Forelimb muscle (tissue), 1 donor: ENCODE measurements at places on chromosomes 4 and X.
A peak's percentile ranks its signal among the peaks of the same experiment; 100 is the strongest.

- DNase-seq = peak; percentile 76
Measured at GRCh38 chr4:157992038-157992705, 180.7 kb downstream of the GASK1B start.

DNA sequence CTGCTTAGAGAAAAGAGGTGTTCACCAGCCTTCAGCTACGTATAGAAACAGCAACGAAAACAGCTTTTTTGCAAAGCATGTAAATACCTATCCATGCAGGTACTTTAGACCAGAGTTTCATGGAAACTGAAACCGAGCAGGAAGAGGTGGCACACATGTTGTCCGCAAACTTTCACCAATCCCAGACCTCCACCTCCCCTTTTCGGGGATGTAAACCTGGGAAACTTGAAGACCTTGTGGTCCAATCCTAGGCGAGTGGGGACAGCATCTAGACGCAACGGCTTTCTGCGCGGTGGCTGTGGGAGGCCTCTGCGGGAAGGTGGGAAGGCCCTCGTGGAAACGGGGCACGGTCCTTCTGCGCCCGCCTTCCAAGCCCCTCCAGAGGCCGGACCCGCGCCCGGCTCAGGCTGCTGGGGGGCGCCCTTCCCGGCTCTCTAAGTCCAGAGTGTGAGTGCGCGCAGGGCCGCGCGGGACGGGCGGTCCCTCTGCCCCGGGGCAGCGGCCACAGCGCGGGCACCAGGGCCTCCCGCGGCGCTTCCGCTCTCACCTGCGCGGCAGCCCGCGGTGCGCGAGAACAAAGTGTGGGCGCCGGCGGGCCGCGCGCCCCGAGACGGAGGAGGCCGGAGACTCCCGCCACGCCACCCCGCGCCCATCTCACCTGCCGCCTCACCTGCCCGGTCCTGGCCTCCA lies 830 bp upstream of the SHROOM2 start:
- DNase-seq = no peak

- no peak for DNase-seq
Measured at GRCh38 chrX:1165535-1166196, 46.8 kb downstream of the CRLF2 start.

DNA sequence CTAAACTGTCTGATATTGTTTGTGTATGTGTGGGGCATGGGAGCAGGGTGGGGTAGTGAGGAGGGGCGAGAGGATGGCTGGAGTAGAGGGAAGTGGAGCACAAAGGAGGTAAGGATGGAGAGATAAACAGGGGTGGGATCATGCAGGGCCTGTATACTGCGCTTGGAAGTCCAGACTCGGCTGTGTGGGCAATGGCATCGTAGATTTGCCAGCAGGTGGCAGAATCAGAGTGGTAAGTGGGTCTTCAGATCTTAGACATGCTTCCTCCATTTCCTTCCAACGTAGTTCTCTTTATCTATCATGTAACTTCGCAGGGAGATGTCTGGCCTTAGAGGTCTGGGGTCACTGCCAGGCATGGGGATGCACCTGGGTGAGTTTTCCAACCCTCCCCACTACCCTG lies 155.5 kb downstream of the PDGFRA start:
- no peak for DNase-seq

- DNase-seq = no peak
Measured at GRCh38 chr4:23035521-23036056, 342.9 kb downstream of the GBA3 start.

DNA sequence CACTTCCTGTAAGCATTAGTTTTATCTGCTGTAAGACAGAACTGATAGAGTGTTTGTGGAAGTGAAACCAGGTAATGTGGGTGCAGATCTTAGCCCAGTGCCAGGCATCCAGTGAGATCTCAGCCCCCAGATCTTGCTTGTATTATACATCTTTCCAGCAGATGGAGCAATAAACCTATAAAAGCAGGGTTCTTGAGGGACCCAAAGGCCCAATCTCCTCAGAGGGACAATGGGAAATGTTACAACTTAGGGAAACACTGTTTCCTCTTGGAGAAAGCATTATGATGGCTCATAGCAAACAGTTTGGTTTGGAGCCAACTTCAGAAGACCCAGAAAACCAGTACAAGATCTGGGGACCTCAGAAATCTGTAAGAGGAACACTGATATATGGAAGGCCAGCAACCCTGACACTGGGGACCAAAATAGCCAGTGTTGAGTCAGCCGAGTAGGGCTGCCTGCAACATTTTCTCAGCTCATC lies 206.3 kb downstream of the SLC7A11 start:
- no peak for DNase-seq

GRCh38 chrX:136659174-136659573 lies 11.2 kb downstream of the CD40LG start:
- no peak for DNase-seq

- no peak for DNase-seq
Measured at GRCh38 chrX:154354516-154354915, 19.9 kb downstream of the FLNA start.

GRCh38 chr4:24662056-24662455 lies 77.7 kb upstream of the DHX15 start:
- no peak for DNase-seq

DNA sequence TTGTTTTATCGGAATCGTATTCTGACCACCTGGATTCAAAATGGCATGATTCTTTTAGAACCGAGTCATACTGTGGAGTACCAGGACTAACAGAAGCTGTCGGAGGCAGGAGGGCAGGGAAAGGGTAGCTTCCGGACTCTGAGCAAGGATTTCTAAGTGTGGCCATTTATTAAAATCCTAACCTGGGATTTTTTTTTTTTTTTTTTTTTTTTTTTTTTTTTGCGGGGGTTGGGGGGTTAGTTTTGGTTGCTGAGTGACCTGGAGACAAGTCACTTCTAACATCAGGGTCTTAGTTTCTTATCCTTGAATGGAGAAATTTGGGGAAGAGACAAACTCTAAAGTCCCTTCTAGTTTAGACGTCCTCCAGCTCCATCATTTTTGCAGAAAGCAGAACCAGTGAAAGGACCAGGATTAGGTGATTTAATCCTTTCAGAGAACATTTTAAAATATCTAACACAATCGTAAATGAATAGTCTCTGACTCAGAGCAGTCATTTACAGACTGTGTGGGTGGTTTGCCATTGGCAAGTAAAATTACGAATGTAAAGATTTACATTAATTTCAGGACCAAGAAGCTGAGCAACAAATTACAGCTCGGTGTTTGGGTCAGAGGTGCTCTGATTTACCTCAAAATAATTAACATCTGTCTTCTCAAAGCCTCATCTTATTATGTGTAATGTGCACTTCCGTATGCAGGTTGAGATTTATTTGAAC lies 7.3 kb downstream of the SLC25A5 start:
- no peak for DNase-seq

- DNase-seq = no peak
Measured at GRCh38 chr4:81427344-81427821, 44.3 kb downstream of the RASGEF1B start.

- no peak for DNase-seq
Measured at GRCh38 chr4:152464030-152464823, 71.7 kb downstream of the FBXW7 start.

DNA sequence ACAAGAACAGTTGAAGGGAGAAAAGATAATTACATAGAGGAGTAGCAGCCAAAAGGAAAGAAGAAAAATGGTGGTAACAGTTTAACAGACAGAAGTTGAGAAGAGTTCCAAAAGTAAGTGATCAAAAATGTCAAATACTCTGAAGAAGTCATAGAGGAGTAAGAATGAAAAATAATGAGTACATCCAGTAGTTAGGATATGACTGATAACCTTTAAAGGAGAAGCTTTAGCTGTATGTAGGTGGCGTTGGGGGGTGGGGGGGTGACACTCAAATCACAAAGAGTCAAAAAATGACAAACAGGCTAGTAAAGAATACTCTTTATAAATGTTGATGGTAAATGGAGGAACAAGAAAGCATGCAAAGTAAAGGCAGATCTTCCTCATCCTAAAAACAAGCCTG lies 40.6 kb downstream of the RAB33A start:
- no peak for DNase-seq

DNA sequence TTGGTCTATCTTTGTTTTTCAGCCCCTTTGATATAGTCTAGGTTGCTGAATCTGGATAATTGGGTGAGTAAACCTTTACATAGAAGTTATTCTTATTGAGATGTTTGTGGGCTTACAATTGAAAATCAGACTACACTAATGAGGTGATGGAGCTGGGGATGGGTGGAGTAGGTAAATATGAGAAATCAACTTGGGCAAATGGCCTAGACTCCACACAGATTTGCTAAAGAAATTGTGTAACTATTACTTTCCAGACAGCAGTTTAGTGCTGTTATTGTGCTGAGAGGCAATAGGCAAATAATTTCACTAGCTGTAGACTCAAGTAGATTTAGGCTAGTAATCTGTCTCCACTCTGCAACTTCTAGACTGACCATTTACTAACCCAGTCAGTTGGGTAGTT lies 8.2 kb downstream of the DIAPH2 start:
- no peak for DNase-seq

DNA sequence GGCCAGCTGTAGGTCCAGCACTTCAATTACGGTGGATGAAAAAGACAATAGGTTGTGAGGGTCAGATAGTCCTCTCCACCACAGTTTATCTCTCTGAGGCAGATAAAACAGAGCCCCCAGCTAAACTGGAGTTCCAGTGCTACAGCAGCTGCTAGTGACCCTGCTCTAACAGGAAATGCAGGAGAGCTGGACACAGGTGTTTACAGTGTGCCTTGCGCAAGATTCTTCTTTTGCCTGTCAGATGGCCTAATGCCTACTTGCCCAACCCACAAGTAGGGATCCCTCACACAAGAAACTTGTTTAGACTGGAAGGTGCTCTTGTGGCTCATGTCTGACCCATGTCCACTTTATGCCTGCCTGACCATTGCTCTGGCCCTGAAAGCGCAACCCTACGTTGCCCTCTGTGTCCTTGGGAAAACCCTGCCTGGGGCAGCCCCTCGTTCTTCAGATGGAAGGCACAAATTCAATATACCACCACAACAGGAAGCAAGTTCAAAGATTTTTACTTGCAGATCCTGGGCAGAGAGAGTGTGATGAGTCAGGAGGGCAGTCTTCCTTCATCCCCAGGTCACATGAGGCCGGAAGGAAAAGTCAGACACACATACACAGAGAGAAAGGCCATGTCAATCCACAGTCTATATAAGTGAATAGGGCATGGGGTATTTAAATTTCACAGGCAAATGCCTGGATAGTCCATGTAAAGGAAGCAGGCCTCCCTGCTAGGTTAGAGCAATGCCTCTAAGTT lies 105.1 kb upstream of the ADGRL3 start:
- DNase-seq = no peak

GRCh38 chr4:80232707-80233370 lies 33.6 kb upstream of the FGF5 start:
- DNase-seq = no peak

DNA sequence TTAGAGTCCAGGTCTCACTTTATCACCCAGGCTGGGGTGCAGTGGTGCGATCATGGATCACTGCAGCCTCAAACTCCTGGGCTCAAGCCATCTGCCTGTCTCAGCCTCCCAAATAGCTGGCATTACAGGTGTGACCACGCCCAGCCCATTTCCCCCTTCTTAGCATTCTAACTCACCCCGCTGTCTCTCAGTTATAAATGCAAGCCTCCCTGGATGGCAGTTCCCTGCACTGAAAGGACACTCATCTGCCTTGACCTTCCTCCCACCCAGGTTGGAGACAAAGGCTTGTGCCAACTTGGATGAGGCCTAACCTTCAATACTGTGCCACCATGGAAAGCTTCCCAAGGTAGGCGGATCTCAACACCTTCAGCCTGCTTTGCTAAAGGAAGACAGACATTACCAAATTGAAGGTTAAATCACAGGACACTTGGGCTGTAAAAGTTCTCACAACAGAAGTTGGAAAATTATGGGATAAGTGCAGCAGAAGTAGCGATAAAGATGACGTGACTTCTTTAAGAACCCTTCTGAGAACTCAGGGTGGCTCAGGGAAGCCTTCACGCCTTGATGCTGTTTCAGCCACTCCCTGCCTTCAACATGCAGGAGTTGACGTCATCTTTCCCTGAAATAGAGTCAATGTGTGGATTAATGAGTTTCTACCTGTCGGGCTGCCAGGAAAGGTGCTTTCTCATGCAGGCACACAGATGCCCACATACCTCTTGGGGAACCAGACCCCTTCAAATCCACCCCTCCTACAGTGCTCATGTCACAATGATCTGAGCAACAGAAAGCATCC lies 10.6 kb upstream of the GPM6B start:
- no peak for DNase-seq

- DNase-seq = no peak
Measured at GRCh38 chr4:175480404-175480803, 331.7 kb downstream of the GPM6A start.

DNA sequence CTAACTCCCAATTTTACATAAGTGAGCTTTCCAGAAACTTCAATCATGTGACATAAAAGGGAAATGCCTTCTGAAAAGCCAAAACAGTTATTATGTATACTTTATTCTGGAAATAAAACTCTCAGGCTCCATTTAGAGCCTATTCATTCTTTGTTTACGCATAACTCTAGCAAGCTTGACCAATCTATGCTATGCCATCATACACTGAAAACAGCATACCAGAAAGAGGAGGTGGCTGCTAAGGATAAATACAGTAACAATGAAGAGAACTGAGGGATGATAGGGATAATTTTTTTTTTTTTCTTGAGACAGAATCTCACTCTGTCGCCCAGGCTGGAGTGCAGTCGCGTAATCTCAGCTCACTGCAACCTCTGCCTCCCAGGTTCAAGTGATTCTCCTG lies 24.4 kb downstream of the CDKL2 start:
- DNase-seq = no peak

DNA sequence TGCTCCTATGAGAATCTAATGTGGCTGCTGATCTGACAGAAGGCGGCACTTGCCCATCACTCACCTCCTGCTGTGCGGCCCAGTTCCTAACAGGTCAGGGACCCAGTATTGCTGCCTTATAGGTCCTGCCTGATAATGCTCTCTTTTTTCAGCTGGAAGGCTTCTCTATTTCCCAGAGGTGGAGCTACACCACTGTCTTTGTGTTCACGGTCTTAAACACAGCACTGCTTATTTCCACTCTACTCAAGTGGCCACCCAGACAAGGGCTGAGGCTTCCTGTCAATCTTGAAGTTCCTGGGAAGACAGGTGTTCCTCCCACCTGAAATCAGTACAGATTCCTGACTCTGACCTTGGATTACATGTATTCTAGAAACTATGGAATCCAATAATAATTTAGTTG lies 270.6 kb downstream of the NR3C2 start:
- DNase-seq = no peak

- DNase-seq = no peak
Measured at GRCh38 chr4:153265306-153266047, 61.2 kb downstream of the TRIM2 start.

DNA sequence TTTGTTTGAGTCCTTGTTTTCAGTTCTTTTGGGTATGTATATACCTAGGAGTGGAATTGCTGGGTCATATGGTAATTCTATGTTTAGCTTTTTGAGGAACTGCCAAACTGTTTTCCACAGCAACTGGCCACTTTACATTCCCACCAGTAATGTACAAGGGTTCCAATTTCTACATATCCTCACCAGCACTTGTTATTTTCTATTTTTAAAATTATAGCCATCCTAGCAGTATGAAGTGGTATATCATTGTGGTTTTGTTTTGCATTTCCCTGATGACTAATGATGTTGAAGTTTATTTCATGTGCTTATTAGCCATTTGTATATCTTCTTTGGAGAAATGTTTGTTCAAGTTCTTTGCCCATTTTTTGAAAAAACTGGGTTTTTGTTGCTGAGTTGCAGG lies 39.6 kb downstream of the TMEM164 start:
- DNase-seq = no peak

GRCh38 chr4:83830138-83830888 lies 294.4 kb downstream of the GPAT3 start:
- DNase-seq = no peak

- no peak for DNase-seq
Measured at GRCh38 chr4:144868309-144868708, 222.4 kb downstream of the HHIP start.

- no peak for DNase-seq
Measured at GRCh38 chr4:64935469-64936001, 526.3 kb upstream of the TECRL start.
